Activated naive CD4-positive, alpha-beta T cell (primary cell): ENCODE measurements at places on chromosomes 11 and 22.

DNA sequence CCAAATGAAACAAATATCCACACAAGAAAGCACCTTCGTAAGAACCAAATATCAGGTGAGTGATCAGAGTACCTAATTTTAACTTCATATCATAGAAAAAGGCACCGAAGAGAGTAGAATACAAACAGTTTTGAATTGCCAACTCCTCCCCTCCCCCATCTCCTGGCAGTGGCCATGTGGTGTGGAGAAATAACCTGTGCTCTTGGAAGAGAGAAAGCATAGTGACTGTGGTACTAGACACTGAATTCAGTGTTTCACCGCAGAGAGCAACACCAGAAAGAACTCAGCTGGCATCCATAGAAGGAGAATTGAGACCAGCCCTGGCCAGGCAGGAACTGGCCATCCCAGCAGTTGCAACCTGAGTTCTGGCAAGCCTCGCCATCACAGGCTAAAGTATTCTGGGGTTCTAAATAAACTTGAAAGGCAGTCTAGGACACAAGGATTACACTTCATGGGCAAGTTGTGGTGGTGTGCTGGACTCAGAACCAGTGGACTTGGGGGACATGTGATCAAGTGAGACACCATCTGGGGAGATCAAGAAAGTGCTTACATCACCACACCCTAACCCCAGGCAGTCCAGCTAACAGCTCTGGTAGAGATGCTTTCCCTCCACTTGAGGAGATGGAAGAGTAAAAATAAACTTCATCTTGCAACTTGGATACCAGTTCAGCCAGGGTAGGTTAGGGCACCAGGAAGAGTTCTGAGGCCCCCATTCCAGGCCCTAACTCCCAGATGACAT is 1003.2 kb downstream of the NTM start:
- no peak for DNase-seq

GRCh38 chr11:90364527-90364926 is 141.7 kb upstream of the CHORDC1 start:
- DNase-seq: no peak

- no peak for DNase-seq
Observed at GRCh38 chr22:44379817-44380755, 67.3 kb upstream of the SHISAL1 start.

GRCh38 chr11:126793596-126793995 is 207.0 kb downstream of the KIRREL3 start:
- no peak for DNase-seq

DNA sequence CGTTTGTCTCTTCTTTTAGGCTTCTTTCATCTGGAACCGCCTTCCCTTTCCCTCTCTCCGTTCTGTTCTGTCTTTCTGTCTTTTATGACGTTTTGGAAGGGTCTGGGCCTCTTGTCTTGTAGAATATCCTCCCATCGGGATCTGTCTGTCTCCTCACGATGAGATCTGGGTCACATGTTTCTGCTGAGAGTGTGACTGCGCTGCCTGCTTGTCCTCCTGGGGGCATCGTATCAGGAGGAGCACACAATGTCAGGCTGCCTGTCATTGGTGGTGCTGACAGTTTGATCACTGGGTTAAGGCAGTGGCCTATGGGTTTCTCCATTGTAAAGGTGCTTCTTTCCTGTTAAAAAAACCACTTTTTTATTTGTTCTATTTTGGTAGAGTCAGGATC is 60.4 kb upstream of the PARVG start:
- no peak for DNase-seq

DNA sequence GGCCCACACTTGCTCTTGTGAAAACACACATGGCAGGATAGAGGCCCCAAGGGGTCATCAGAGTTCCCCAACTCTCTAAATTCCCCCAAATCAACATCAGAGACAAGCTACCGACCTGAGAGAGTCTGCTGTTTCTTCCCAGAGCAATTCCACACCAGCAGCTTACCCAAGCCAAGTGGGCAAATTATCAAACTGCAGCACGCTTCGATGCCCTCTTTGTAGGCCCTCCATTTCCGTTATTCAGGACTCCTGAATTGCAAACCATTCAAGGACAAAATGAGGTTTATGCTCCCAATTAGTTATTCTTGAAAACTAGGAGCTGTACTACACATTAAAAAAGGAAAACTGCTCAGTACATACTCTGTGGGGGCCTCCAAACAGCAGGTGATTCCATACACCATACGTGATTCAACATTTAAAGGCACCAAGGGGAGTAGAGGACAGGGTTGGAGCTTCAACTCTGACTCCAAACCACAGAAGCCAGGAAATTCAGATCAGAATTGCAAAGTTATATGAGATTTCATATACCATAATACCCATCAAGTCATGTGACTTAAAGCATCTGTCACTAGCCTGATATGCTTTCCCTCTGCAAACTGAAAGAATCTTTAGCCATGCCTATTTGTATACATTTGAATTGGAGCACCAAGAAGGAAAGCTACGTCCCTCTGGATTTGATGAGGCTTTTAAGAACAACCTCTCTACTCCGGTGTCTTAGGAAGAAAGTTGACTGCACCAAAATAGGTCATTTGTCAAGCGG is 234.8 kb downstream of the CADM1 start:
- no peak for DNase-seq

GRCh38 chr11:60344146-60344545 is 17.1 kb downstream of the MS4A6E start:
- DNase-seq: no peak

DNA sequence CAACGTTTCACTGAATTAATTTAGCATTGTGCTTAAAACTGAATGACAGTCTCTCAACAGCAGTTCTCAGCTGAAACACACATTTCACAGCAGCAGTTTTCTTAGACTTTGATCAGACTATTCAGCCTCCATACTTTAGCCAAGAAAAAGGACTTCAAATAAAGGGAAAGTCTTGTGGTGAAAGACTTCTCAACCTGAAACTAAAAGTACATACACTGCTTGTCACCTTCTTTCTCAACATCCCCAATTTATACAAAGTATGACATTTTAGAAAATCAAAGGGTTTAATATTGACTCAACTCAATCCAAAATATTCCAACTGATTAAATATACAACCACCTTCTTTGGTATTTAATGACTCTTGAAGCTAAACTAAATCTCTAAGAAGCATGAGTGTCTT is 419.0 kb downstream of the LRRC4C start:
- no peak for DNase-seq

DNA sequence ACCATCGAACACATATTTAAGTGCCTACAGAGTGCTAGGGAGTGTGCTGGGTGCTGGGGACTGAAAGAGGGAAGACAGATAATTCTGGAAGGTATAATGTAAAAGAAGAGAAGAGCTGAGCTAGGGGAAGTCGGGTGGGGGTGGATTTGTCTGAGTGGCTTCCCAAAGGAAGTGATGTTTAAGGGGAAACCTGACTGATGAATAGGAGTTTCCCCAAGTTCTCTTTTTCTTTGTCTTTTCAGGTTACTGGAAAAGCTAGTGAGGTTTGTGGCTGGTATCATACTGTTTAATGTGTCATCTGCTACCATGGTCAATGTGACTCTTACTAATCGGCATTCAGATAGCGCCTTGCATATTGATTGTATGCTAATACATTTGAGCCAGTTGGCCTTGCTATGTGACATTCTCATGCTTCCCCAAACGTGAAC is 151.6 kb upstream of the MTMR2 start:
- DNase-seq: no peak

- DNase-seq: no peak
Observed at GRCh38 chr11:14424096-14424495, 65.1 kb upstream of the RRAS2 start.
